ENCODE measurements at places on chromosomes 12 and 14. TPM values are rescaled to one million over a fixed set of nuclear protein-coding genes. Genes with fewer than 3 reads are reported as not detected.

DNA sequence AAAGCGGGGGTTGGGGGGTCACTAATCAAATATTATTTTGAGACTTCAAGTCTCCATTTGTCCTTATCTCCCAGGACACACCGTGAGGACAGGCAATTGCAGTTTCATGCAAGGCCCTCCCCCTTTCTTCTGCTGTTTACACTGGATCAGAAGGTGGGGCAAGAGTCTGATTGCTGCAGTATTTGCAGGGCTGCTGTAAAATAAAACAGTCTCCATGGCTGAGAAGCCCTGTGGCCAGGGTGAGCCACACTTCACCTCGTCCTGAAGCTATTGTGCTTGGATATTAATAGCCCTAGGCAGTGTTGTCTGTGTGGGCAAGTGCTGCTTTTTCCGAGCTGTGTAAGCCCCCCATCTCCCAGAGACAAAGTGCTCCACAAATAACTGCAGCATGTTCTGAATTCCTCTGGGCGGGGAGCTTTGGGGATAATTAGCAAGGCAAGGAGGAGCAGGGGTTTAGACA lies 187.4 kb upstream of the NTF3 start:
- DNase-seq, result no peak
- no peak overlapping the region for H3K4me3 ChIP-seq
- no peaks in the 10 kb centered on the region for H3K27me3 ChIP-seq

GRCh38 chr12:131671276-131671675 lies 39.6 kb upstream of the SFSWAP start:
- DNase-seq, result no peak
- H3K27ac ChIP-seq, result no peak overlapping the region
- H3K4me1 ChIP-seq, result peaks cover 5% of the 10 kb centered on the region
- no peaks in the 10 kb centered on the region for H3K36me3 ChIP-seq
- H3K27me3 ChIP-seq, result peaks cover 12% of the 10 kb centered on the region
- H3K4me3 ChIP-seq, result no peak overlapping the region

Gene KLRF2
- not detected for total RNA-seq

Gene HRK
- 4.7 TPM for total RNA-seq

- H3K4me3 ChIP-seq, result peak overlapping the region; percentile 75
- H3K4me1 ChIP-seq, result peaks cover 97% of the 10 kb centered on the region
- peak overlapping the region; percentile 98 for H3K27ac ChIP-seq
- no peaks in the 10 kb centered on the region for H3K27me3 ChIP-seq
Observed at GRCh38 chr12:46214668-46215436, 54.0 kb downstream of the SLC38A1 start.

Gene OAS1
- 30.6 TPM for total RNA-seq

DNA sequence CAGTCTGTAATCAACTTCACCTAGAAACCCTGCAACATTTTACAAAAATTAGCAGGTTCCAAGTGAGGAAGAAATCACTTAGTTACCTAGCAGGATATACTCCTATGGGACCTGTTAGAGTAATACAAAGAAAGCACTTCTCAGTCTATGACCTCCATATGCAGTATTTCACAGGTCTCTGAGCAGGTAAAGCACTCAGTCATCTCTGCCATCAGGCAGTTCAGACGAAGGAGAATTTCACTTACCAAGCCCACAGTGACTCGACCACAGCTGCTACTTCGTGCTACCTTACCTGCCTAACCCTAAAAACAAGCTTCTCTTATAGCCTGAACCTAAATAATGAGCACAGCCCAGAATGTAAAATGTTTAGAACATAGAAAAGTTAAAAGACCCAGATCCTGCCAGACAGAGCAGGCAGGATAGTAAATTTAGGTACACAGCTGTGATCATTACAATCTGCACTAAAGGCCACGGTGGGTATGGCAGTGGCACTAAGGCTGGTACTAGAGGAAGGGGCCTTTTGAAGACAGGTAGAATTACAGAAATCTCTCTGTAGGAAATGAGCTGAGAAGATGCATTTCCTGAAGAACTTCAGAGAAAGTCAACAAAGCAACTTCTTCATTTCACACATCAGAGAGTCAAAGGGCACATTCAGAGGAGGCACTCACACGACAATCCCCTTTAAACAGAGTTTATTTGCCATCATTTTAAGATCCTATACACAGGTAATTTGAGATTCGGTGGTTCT lies 35.7 kb downstream of the DCAF5 start:
- H3K27me3 ChIP-seq, result no peaks in the 10 kb centered on the region
- no peak for DNase-seq
- peaks cover 84% of the 10 kb centered on the region for H3K36me3 ChIP-seq
- peaks cover 16% of the 10 kb centered on the region for H3K4me1 ChIP-seq
- H3K4me3 ChIP-seq, result no peak overlapping the region

- no peak for DNase-seq
- H3K4me3 ChIP-seq, result no peak overlapping the region
- H3K4me1 ChIP-seq, result peaks cover 5% of the 10 kb centered on the region
- H3K27ac ChIP-seq, result peak overlapping the region; percentile 56
- peaks cover 17% of the 10 kb centered on the region for H3K36me3 ChIP-seq
- no peaks in the 10 kb centered on the region for H3K27me3 ChIP-seq
Observed at GRCh38 chr12:111462210-111462769, 56.6 kb downstream of the SH2B3 start.
